Activated CD8-positive, alpha-beta memory T cell treated with anti-CD3 and anti-CD28 coated beads, Interleukin-2, amount 10 ng/mL, durations not matched to agents 7 days and 5 days (primary cell): ENCODE measurements at places on chromosomes 7 and 10. TPM values are rescaled to one million over a fixed set of nuclear protein-coding genes. Genes with fewer than 3 reads are reported as not detected.

DNA sequence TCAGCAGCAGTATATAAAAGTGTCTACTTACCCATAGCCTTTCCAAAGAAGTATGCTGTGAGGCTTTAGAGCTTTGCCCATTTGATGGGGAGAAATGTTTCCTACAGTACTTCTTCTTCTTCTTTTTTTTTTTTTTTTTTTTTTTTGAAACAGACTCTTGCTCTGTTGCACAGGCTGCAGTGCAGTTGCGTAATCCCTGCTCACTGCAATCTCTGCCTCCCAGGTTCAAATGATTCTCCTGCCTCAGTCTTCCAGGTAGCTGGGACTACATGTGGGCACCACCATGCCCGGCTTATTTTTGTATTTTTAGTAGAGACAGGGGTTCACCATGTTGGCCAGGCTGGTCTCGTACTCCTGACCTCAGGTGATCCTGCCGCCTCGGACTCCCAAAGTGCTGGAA lies 101.7 kb upstream of the TMEM26 start:
- no peak overlapping the region for H3K27ac ChIP-seq
- H3K4me1 ChIP-seq: no peaks in the 10 kb centered on the region
- no peak overlapping the region for H3K4me3 ChIP-seq
- H3K27me3 ChIP-seq: peaks cover 6% of the 10 kb centered on the region

DNA sequence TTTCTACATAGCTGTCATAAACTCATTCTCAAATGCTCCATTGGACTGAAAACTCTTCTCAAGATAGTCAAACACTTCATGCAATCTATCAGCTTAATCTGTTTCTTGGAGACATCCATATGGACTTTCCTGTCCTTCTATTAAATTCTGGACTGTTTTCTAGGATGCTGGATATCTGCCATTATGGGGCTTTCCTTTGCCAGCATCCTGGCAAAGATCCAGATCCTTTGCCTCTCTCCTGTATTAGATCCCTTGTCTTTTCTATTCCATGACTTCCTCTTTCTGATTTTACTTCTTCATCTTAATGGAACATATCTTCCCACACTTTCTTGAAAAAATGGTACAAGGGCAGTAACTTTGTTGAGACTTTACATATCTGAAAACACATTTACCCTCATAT lies 35.9 kb upstream of the SKAP2 start:
- DNase-seq: no peak
- no peaks in the 10 kb centered on the region for H3K4me1 ChIP-seq
- H3K27ac ChIP-seq: no peak overlapping the region

UBTD1 gene
- total RNA-seq: 1.3 TPM

CHST3 gene
- total RNA-seq: 0.05 TPM

GRCh38 chr7:91239171-91239604 lies 25.0 kb upstream of the FZD1 start:
- no peak overlapping the region for H3K4me3 ChIP-seq
- H3K27ac ChIP-seq: no peak overlapping the region
- no peaks in the 10 kb centered on the region for H3K27me3 ChIP-seq
- no peaks in the 10 kb centered on the region for H3K36me3 ChIP-seq

DNA sequence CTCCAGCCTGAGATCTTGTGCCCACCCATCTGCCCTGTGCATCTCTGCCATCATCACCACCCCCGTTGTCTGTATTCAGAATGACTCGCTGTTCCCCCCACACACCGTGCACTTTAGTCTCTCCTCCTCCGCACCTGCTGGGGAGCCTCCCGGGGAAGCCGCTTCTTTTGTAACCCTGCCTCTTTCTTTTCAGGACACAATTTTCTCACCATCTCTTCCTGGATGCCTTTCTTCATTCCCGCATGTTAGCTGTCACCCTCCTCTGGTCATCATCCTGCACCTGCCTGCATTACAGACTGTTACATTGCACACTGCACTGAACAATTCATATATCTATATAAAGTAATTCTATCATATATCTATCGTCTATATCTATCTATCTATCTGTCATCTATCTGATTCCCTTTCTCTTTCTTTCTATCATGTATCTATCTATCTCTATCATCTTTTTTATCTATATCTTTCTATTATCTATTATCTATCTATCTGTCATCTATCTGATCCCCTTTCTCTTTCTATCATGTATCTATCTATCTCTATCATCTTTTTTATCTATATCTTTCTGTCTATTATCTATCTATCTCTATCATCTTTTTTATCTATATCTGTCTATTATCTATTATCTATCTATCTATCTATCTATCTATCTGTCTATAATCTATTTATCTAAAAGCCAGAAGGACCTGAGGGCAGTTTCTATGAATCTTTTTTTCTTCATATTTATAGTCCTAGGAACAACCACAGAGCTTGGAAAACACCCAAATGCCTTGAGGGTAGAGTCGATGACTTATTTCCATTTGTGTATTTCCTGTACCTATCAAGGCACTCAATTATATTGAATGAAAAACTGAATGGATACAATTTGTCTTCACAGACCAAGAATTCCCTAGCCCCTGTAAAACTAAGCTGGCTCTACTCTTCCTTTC lies 642.5 kb downstream of the ACTR3B start:
- no peak overlapping the region for H3K27ac ChIP-seq
- no peaks in the 10 kb centered on the region for H3K27me3 ChIP-seq
- no peaks in the 10 kb centered on the region for H3K4me1 ChIP-seq
- no peaks in the 10 kb centered on the region for H3K36me3 ChIP-seq
